ENCODE measurements at places on chromosomes 7 and 10.

- no peak for DNase-seq
Observed at GRCh38 chr7:22969010-22969431, 44.9 kb downstream of the HYCC1 start.

DNA sequence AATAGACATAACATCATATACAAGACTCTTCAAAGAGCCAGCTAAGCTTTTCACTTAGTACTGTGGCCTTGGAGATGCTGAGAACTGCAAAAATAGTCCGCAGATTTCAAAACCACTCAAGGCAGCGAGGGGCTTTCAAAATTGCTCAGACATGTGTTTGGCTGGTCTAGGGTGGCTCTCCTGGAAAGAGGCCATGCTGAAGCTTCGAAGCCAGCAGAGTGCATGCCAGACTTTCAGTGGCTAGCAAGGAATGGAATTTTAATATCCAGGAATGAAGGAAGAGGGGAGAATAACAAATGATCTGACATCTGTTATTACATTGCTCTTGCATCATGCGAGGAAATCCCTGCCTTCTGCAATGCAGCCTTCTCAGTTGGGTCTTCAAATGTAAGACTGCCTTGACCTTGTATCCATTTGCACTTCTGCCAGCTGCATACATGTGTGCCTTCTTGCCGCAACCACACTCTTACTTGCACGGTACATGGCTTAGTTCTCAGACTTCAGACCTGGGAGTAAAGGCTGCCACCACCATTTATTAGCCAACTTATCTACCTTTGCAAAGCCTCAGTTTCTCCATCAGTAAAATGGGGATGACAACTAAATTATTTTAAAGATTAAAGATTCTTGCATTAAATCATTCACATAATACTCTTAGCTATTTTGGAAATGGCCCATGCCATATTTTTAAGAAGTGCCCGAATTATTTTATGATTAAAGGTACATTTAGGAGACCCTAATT, 55.9 kb downstream of the ITIH5 start:
- DNase-seq, result peak; percentile 61

- DNase-seq, result no peak
Observed at GRCh38 chr10:43819464-43820230, 171.0 kb upstream of the ZNF32 start.

GRCh38 chr7:148289630-148290029, 300.9 kb upstream of the C7orf33 start:
- no peak for DNase-seq

GRCh38 chr10:117360016-117360415, 15.2 kb downstream of the PDZD8 start:
- peak; percentile 35 for DNase-seq

- DNase-seq, result no peak
Observed at GRCh38 chr7:31304446-31304845, 36.1 kb downstream of the NEUROD6 start.

- DNase-seq, result no peak
Observed at GRCh38 chr7:46580766-46581165, 659.7 kb upstream of the IGFBP3 start.

GRCh38 chr10:77428691-77429395, 208.8 kb downstream of the KCNMA1 start:
- peak; percentile 30 for DNase-seq

DNA sequence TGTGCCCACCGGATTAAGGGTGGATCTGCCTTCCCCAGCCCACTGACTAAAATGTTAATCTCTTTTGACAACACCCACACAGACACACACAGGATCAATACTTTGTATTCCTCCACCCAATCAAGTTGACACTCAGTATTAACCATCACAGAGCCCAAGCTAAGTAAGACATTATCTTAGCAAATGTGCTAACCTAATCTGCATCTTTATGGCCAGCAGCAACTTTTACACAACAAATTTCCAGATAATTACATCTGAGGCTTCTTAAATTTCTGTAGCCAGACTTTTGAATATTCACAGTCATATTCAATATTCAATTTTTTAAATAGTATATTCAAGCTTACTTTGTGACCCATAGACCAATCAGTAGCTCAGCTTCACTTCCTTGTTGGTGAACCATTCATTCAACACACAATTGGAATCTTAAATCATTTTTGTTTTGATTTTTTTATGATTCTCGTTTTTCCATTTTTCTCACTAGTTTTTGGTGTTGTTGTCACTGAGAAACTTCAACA, 594.2 kb downstream of the IPMK start:
- DNase-seq, result no peak

- no peak for DNase-seq
Observed at GRCh38 chr10:11891776-11892486, 68.8 kb downstream of the PROSER2 start.

GRCh38 chr7:100119970-100120732, 717 bp downstream of the CNPY4 start:
- peak; percentile 91 for DNase-seq

GRCh38 chr7:44460325-44460724, 30.1 kb downstream of the NUDCD3 start:
- peak; percentile 36 for DNase-seq

- DNase-seq, result no peak
Observed at GRCh38 chr7:128732521-128733277, 6.5 kb upstream of the CALU start.
